ENCODE measurements at places on chromosomes 13 and 19. TPM values are rescaled to one million over a fixed set of nuclear protein-coding genes. Genes with fewer than 3 reads are reported as not detected.

- H3K36me3 ChIP-seq = no peaks in the 10 kb centered on the region
- no peaks in the 10 kb centered on the region for H3K4me1 ChIP-seq
- no peak overlapping the region for H3K27ac ChIP-seq
These were observed 1546.2 kb downstream of the OLFM4 start for GRCh38 chr13:54574791-54575190.

- no peak overlapping the region for H3K27ac ChIP-seq
- no peaks in the 10 kb centered on the region for H3K4me1 ChIP-seq
- H3K27me3 ChIP-seq = no peaks in the 10 kb centered on the region
These were observed 104.6 kb upstream of the VSTM2B start for GRCh38 chr19:29421196-29421545.

- no peak for DNase-seq
- no peaks in the 10 kb centered on the region for H3K27me3 ChIP-seq
- H3K27ac ChIP-seq = no peak overlapping the region
These were observed 811.5 kb upstream of the ATXN8OS start for GRCh38 chr13:69296130-69296529.

- H3K27me3 ChIP-seq = no peaks in the 10 kb centered on the region
- peak overlapping the region; percentile 50 for H3K27ac ChIP-seq
- H3K4me1 ChIP-seq = no peaks in the 10 kb centered on the region
- H3K4me3 ChIP-seq = no peak overlapping the region
These were observed 890 bp upstream of the ZNF611 start for GRCh38 chr19:52735734-52736133.

- no peaks in the 10 kb centered on the region for H3K27me3 ChIP-seq
- H3K4me1 ChIP-seq = no peaks in the 10 kb centered on the region
- H3K27ac ChIP-seq = peak overlapping the region; percentile 68
- peak; percentile 29 for DNase-seq
- no peaks in the 10 kb centered on the region for H3K36me3 ChIP-seq
- H3K4me3 ChIP-seq = no peak overlapping the region
These were observed 5.1 kb upstream of the TPM4 start for GRCh38 chr19:16071072-16071691.

- no peaks in the 10 kb centered on the region for H3K27me3 ChIP-seq
- H3K36me3 ChIP-seq = no peaks in the 10 kb centered on the region
These were observed 21.2 kb upstream of the DOCK9 start for GRCh38 chr13:98998831-98999638.

Gene KL
- 5.9 TPM for total RNA-seq

Gene SLAIN1
- 9.0 TPM for total RNA-seq

Gene SULT2B1
- total RNA-seq = not detected

All from aorta (tissue), 5 donors.